ENCODE measurements at places on chromosomes 2 and 18.

DNA sequence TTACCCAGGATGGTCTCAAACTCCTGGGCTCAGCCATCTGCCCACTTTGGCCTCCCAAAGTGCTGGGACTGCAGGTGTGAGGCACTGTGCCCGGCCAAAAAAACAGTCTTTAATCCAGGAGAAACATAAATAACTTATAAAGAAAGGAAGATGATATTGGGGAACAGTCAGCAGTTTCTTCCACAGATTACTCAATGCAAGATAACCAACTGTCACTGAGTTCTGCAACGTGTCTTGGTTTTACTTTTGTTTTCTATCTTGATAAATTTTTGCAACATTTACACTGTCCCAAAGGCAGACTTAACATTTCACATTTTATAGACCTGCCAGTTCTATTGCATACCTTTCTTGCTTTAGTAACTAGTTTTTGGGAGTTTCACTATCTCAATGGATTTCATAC, 71.1 kb downstream of the ANKRD44 start:
- no peak for DNase-seq

DNA sequence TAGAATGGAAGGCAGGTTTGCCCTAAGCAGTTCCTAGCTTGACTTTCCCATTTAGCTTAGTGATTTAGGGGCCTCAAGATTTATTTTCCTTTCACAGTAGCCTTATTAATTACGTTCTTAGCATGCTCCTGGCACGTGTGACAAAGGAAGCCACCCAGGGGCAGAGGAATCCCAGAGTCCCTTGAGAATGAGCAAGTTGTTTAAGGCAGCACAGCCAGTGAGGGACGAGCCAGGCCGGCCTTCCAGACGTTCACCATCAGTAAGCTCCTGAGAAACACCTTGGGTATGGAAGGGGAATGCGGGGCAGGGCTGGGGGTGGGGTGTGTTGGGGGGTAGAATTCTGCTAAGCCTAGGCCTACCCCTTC, 76.3 kb downstream of the SOWAHC start:
- no peak for DNase-seq

DNA sequence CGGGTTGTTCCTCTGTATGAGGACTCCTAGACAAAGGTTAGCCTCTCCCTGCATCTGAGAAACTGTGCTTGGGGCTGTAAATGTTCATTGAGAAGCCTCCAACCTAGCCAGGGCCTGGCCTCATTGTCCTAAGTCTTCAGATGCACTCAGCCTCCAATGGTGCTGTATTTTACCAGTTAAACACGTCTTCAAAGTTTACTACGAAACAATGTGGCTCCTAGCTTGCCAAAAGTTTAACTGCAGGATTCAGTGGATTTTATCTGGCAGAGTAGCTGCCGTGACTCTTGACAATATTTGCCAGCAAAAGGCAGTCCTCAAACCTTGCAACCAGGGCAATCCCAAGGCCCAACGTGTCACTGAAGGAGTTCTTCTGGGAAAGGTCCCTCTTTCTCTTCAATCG, 1.1 kb downstream of the PID1 start:
- DNase-seq = no peak

- no peak for DNase-seq
These were observed 19.5 kb upstream of the TSPYL6 start for GRCh38 chr2:54275541-54275940.

GRCh38 chr2:101720732-101721131, 23.2 kb downstream of the MAP4K4 start:
- DNase-seq = no peak

DNA sequence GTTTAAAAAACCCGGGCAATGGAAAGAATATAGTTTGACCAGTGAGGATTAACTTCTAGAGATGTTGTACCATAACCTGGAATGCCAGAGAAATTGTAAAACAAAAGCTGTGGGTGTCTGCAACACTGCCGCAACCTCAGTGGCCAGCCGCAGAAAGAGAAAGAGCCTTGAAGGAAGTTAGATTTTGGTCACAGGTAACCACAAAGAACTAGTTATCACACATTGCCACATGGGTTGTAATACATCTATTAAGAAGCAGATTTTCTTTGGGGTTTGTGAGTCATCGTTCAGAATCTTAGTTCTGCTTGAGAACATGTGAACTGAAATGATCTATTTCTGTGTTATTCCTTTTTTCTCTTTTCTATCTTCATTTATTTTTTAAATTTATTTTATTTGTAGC, 222.9 kb upstream of the AGAP1 start:
- DNase-seq = no peak

- no peak for DNase-seq
These were observed 354.1 kb downstream of the HRH4 start for GRCh38 chr18:24814521-24814920.
